ENCODE measurements at places on chromosomes 2 and 18.

GRCh38 chr2:38016219-38016618 is 59.7 kb downstream of the CYP1B1 start:
- no peak for DNase-seq

- no peak for DNase-seq
These were observed 66.3 kb upstream of the RTN4 start for GRCh38 chr2:55116598-55116964.

DNA sequence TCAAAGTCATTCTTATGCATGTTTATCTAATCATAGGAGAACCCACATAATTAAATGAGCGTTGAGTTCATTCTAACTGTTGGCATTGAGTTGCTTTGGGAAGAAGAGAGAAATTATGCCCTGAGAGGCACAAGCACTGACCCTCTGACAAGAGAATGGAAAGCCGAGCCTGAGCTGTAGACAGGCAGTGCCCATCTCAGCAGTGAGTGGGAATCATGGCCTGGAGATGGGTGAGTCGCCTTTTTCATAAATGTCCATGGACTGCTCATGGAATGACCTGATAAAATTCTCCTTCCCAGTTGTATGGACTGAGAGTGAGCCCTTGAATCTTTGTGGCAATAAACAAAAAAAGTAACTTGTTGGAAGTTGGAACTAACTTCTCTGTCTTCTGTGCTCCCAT is 21.4 kb upstream of the MYO3B start:
- DNase-seq = no peak

- DNase-seq = peak; percentile 36
These were observed 156.6 kb downstream of the TANC1 start for GRCh38 chr2:159124931-159125467.

GRCh38 chr2:124323321-124323720 is 298.2 kb downstream of the CNTNAP5 start:
- DNase-seq = no peak

DNA sequence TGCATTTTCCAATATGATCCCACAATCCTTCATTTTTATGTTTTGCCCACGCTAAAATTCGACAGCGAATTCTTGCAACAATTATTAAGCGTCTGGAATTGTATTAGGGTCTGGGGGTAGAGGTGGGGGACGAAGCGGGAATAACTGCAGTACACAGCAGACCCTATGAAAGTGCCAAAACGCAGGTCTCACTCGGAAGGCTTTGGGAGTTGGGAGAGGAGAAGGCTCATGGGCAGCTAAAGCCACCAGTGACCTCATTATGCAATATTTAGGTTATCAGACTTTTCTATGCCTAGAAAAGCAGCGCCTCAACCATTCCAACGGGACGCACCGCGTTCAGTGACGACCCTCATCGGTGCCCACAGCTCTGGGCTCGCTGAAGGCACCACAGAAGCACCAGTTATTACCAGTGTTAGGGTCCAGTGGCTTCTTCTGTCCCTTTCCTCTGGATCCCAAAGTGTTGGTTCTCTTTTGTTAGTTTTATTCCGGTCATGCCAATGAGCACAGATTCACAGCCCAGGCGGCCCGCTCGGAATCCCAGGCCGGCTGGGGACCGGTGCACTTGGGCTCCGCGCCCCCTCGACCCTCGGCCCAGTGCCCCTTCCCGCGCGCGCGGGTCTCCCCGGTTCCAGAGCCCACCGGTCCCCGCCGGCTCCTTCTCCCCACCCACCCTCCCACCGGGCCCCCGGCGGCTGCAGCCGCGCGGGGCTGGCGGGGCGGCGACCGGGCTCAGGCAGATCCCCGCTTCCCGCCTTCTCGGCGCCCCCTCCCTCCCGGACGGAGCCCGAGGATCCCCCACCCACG is 737 bp upstream of the MAPK4 start:
- DNase-seq = no peak

DNA sequence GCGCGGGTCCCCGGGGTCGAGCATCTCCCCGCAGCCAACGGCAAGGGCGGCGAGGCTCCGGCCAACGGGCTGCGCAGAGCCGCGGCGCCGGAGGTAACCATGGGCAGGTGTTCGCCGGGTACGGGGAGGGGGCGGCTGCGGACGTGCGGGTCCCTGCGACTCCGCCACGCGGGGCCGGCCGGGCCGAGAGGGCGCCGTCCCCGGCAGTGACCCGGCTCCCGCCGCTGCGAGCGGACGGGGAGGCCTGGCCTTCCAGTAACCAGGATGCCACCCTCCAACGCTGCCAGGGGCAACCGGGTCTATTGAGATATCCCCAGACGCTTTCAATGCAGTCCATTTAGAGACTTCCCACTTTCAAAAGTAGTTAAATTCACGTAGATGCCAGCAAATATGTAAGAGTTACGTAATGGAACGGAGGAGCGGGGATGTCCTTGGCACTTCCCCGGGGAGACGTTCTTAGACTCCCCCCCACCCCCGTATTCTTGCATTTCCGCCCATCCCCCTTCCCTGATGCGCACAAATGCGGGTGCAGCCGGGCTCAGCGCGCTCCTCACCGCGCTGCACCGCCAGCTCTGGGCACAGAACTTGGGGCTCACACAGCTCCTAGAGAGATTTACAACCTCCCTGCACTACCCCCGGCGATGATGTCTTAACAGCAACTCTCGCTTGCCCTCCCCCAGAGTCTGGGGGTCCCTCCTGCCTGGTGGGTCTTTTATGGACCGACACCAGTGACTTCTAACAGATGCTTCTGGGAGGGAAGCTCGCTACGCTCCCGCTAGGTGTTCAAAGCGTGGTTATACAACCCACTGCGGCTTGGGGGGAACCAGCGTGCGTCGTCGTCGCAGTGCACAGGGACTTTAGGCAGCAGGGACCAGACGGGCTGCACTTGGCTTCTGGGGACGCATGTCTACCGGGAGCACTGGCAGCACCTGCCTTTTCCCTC is 657 bp downstream of the SGPP2 start:
- DNase-seq = peak; percentile 43

DNA sequence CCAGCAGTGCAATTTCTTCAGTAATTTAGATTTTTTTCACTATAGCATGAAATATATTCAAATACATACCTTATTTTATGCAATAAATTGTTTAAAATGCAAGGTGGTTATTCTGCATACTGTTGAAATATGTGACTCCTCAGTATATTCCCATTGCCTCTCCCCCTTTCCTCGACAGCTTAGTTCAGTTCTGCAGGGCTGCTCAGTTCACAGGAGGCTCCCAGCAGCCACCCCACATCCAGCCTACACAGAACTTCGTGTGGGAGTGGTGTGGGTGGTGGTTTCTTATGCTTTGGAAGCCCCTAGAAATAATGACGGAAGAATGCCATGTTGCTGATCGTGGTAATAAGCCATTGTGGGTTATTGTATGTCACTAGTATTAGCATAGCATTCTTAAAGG is 79.7 kb downstream of the FAM210A start:
- no peak for DNase-seq

DNA sequence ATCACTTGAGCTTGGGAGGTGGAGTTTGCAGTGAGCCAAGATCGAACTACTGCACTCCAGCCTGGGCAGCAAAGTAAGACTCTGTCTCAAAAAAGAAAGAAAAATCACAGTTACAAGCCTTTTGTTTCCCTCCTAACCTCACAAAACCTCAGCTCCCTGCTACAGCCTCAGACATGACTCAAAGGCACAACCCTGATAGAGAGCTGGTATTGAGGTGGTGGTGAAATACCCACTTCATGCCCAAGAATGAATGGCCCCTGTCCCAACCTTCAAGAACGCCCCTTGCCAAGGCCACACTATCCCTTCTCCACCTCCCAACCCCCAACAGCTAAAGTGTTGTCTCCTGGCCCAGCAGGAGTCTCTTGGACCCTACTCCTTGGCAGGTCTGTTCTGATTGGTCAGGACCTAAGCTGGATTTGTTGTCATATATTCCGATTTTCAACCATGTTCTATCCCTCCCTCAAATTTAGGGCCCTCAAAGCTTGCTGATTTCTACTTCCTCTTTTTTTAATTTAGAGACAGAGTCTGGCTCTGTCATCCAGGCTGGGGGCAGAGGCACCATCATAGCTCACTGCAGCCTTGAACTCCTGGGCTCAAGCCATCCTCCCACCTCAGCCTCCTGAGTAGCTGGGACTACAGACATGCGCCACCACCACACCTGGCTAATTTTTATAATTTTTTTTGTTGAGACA is 61.9 kb upstream of the BZW1 start:
- DNase-seq = no peak

- no peak for DNase-seq
These were observed 5.3 kb downstream of the PTGR3 start for GRCh38 chr18:75203416-75204268.

GRCh38 chr2:128559533-128560515 is 241.2 kb upstream of the HS6ST1 start:
- no peak for DNase-seq

GRCh38 chr2:78977661-78978145 is 47.8 kb upstream of the REG3G start:
- no peak for DNase-seq

All from transverse colon (tissue), 4 donors.